Stimulated activated CD4-positive, alpha-beta T cell treated with anti-CD3 and anti-CD28 coated beads, Interleukin-15, amount 100 ng/mL, for 1 hour (primary cell): ENCODE measurements at places on chromosomes 13 and 19.

DNA sequence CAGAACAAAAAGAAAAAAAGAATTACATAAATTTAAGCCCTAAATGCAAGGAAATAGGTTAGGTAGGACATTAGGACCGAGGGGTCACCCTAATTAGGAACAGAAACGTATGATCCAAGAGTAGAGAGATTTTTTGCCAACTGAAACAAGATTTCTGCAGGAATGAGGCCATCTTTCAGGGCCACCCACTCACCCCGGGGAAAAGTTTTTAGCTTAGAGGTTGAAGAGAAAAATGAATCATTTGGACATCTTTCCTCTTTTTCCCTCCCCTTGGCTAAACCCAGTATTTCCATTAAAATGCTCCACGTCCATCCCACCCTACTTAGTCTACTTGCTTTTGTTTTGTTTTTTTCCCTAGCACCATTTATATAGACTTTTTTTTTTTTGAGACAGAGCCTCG is 10.6 kb upstream of the PNMA8A start:
- DNase-seq = no peak

DNA sequence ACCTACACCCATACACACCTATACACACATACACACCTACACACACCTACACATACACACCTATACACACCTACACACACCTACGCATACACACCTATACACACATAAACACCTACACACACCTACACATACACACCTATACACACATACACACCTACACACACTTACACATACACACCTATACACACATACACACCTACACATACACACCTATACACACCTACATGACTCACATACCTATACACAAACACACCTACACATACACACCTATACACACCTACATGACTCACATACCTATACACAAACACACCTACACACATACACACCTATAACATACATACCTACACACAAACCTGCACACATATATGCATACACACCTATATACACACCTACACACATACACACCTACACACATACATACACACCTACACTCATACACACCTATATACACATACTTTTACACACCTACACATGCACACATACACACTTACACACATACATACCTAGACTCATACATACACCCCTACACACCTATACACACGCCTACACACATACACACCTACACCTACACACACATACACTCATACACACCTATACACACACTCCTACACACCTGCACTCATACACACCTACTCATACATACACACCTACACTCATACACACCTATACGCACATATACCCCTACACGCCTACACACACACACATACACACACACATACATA is 286.7 kb upstream of the MAB21L1 start:
- no peak for DNase-seq

GRCh38 chr13:43475140-43475539 is 311.6 kb downstream of the ENOX1 start:
- no peak for DNase-seq

DNA sequence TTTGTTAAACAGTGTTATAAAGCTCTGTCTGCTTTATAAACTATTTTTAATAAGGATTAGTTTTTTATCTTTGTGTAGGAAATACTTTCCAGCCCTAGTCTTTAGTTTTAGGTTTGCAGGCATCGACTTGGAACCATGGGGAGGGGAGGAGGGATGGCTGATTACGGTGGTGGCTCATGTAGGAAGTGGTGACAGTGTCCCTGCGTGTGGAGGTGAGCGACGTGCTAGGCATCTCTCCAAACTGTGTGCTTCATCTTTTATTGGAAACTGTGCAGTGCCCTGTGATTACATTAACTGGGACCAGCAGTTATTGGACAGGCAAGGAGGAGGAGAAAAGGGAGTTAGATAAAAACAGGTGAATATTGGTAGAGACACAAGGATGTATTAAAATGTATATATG is 203.8 kb downstream of the ATP8A2 start:
- no peak for DNase-seq
